Activated CD4-positive, CD25-positive, alpha-beta regulatory T cell treated with anti-CD3 and anti-CD28 coated beads, Interleukin-2, amount 50 U/mL, for 24 hours (primary cell): ENCODE measurements at places on chromosomes 6 and 20.

DNA sequence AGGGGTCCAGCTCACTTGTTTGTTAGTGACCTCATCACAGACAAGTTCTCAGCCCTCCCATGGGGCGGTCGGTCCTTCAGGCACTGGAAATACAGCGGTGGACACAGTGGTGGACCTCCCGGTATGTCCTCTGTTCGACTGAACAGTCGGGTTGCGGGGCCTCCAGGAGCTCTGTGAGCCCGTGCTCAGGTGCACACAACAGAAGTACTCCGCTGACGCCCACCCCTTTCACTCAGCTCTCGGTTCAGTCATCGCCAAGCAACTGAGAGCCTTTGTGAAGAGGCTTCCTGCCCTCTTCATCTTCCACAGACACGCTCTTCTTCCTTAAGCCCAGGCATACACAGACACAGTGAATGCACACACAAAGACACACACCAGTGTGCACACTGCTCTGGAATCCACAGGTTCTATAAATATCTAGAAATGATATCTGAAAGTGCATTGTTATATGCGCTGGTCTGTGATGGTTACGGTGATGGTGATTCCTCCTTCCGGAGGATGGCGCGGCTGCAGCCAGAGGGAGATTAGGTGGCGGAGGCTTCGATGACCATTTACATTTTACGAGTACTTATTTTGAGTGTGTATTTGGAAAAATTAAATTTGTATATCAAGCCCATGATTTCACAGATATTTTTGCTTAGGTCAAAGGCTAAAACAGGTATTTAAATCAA, 46.8 kb upstream of the BHLHE23 start:
- ATAC-seq: no peak

- no peak for ATAC-seq
Observed at GRCh38 chr20:43723186-43723585, 3.6 kb downstream of the GTSF1L start.

- no peak for ATAC-seq
Observed at GRCh38 chr20:47354464-47354713, 2.1 kb downstream of the ZMYND8 start.

DNA sequence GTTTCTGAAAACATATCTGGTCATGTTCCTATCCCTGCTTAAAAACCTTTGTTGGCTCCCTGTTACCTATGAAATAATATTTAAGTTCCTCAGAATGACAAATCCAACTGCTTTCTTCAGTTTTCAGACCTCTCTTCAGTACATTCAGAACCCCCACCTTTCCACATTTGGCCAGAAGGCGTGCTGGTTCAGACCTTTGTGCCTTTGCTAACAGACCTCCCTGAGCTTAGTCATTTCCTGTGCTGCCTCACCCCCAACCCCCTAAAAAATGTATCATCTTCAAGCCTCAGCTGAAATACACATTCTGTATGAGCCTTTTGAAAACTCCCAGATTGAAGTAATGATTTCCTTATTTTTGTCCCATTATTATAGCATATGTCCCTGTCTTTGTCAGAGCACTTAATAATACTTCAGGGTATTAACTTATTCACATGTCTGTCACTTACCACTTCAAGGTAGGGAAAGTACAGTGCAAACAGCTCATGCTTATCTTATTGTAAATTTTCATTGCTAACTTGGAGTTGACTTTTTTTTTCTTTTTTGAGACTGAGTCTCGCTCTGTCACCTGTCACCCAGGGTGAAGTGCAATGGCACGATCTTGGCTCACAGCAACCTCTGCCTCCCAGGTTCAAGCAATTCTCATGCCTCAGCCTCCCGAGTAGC, 19.7 kb downstream of the FAM217A start:
- peak; percentile 80 for ATAC-seq

- no peak for ATAC-seq
Observed at GRCh38 chr6:35503534-35503933, 6.7 kb upstream of the TEAD3 start.
